ENCODE measurements at places on chromosomes 3 and 15. TPM values are rescaled to one million over a fixed set of nuclear protein-coding genes. Genes with fewer than 3 reads are reported as not detected.

SNX33 gene
- 46.1 TPM for total RNA-seq

LMAN1L gene
- total RNA-seq = not detected

SPESP1 gene
- 2.5 TPM for total RNA-seq

PCNP gene
- 157 TPM for total RNA-seq

VEPH1 gene
- total RNA-seq = 198 TPM

MRAS gene
- total RNA-seq = 34.0 TPM

ZIC1 gene
- not detected for total RNA-seq

DNA sequence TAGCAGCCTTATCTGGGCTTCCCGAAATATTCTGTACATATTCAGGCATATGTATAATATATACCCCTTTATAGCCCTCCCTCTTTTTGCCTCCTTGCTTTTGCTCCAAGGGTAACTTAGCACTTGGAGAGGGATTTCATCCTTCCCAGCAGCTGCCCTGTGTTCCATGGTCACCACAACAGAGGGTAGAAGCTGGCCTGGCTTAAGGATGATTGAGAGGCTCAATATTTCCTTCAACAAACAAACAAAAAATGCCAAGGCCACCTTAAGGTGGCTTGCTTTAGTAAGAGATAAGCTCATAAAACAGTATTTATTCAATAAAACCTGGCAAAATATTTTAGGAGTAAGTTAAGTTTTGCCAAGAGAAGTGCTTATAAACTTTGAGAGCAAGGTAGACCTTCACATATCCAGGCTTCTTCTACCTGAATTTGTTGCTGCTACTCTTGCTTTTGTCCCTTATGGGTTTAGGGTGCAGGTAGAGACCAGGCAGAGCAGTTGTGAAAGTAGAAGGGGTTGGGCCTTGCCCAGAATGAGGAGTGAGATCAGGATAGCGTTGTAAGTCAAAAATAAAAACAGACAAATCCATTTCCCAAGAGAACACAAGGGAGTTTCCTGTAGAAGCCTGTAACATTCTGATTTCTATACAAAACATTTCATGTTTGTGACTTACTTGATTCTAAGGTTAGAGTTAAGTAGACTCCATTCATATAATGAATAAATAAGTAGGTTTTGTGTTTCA, 52.7 kb upstream of the ATOSA start:
- no peak overlapping the region for H3K27ac ChIP-seq
- no peaks in the 10 kb centered on the region for H3K36me3 ChIP-seq
- DNase-seq = no peak
- H3K27me3 ChIP-seq = no peaks in the 10 kb centered on the region
- no peak overlapping the region for H3K4me3 ChIP-seq
- peaks cover 4% of the 10 kb centered on the region for H3K4me1 ChIP-seq

DNA sequence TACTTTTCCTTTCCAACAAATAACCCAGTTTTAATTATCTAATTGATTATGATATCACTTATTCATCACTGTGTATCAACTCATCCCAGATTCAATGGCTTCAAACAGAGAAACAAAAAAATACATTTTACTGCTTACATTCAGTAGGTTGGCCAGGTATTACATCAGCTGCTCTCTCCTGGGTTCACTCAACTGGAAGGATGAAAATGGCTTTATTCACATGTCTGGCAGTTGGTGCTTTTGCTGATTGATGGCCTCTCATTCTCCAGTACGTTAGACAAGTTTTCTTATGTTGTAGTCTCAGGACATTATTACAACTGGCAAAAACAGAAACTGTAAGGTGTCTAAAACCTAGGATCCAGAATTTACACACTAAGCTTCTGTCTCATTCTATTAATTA, 811.0 kb upstream of the ALCAM start:
- DNase-seq = no peak
- H3K27ac ChIP-seq = no peak overlapping the region
- H3K36me3 ChIP-seq = no peaks in the 10 kb centered on the region
- no peaks in the 10 kb centered on the region for H3K4me1 ChIP-seq

DNA sequence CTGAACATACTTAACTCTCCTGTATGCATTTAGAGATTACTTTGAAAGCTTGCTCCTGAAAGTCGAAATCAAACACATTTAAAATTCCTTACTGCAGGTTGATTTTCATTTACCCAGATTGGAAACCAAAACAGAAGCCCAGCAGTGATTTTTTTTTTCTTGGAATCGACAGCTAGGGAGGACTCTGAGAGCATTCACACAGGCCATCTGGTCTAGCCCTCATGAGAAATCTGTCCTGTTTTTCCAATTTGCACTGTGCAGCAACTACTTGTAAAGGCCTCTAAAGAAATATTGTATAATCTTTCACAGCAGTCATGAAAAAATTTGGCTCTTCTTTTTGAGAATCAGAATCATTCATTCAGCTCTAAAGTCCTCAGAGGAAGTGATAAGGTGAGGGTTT, 179.2 kb downstream of the KCNAB1 start:
- H3K27ac ChIP-seq = no peak overlapping the region
- no peak for DNase-seq
- H3K27me3 ChIP-seq = no peaks in the 10 kb centered on the region
- no peaks in the 10 kb centered on the region for H3K36me3 ChIP-seq
- H3K4me3 ChIP-seq = no peak overlapping the region
- H3K4me1 ChIP-seq = peaks cover 7% of the 10 kb centered on the region

DNA sequence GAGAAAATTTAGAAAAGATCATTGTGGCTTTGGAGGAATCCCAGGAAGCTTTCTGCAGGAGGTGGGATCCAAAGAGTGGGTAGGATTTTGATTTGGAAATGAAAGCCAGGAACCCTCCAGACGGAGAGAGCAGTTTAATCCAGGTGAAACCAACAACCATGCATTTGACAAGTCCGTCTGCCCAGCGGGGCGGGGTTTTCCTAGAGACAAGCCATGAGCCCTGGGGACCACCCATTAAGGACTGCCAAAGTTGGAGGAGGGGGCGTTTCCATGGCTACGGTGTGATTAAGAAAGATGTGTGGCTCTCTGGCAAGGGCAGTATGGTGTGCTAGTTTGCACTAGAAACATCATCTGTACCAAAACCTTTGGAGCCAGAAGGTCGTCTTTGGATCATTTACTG, 53.4 kb downstream of the SRGAP3 start:
- no peaks in the 10 kb centered on the region for H3K4me1 ChIP-seq
- DNase-seq = no peak
- no peak overlapping the region for H3K27ac ChIP-seq
- no peaks in the 10 kb centered on the region for H3K27me3 ChIP-seq

DNA sequence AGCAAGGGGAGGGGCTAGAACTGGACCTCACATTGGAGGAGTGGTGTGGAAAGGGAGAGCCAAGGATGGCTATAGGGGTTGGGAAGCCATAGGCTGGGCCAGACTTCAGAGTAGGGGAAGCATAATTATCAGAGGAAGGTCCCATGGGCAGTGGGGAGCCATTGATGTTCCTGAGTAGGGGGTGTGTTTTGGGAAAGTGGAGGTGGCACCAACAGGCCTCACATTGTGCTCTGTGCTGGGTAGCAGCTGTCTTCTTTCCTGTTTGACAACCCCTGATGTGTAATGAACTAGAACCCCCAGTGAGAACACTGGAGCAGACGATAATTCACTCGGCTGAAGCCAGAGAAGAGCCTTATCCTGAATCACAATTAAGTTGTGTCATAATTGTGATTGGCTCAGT, 41.2 kb downstream of the SLC6A11 start:
- H3K27me3 ChIP-seq = no peaks in the 10 kb centered on the region
- no peaks in the 10 kb centered on the region for H3K36me3 ChIP-seq
- H3K4me1 ChIP-seq = no peaks in the 10 kb centered on the region
- DNase-seq = no peak

GRCh38 chr3:18625085-18625484, 199.9 kb upstream of the SATB1 start:
- DNase-seq = no peak
- H3K36me3 ChIP-seq = no peaks in the 10 kb centered on the region
- H3K27ac ChIP-seq = no peak overlapping the region
- H3K4me1 ChIP-seq = no peaks in the 10 kb centered on the region
- H3K27me3 ChIP-seq = no peaks in the 10 kb centered on the region
- H3K4me3 ChIP-seq = no peak overlapping the region

GRCh38 chr3:105771392-105771791, 97.4 kb downstream of the CBLB start:
- H3K36me3 ChIP-seq = no peaks in the 10 kb centered on the region
- H3K4me3 ChIP-seq = no peak overlapping the region
- no peak for DNase-seq

GRCh38 chr3:53286727-53287126, 30.9 kb upstream of the TKT start:
- H3K4me3 ChIP-seq = no peak overlapping the region
- peaks cover 17% of the 10 kb centered on the region for H3K36me3 ChIP-seq
- DNase-seq = no peak
- no peaks in the 10 kb centered on the region for H3K27me3 ChIP-seq

GRCh38 chr15:39183164-39183881, 397.6 kb upstream of the THBS1 start:
- no peaks in the 10 kb centered on the region for H3K4me1 ChIP-seq
- H3K4me3 ChIP-seq = no peak overlapping the region
- no peak for DNase-seq
- H3K36me3 ChIP-seq = no peaks in the 10 kb centered on the region
- H3K27me3 ChIP-seq = no peaks in the 10 kb centered on the region

GRCh38 chr3:115699706-115700105, 76.4 kb downstream of the GAP43 start:
- H3K36me3 ChIP-seq = no peaks in the 10 kb centered on the region
- no peak overlapping the region for H3K27ac ChIP-seq
- DNase-seq = no peak

GRCh38 chr3:34212656-34213055, 414.2 kb downstream of the PDCD6IP start:
- H3K36me3 ChIP-seq = no peaks in the 10 kb centered on the region
- H3K27ac ChIP-seq = no peak overlapping the region
- no peak for DNase-seq

DNA sequence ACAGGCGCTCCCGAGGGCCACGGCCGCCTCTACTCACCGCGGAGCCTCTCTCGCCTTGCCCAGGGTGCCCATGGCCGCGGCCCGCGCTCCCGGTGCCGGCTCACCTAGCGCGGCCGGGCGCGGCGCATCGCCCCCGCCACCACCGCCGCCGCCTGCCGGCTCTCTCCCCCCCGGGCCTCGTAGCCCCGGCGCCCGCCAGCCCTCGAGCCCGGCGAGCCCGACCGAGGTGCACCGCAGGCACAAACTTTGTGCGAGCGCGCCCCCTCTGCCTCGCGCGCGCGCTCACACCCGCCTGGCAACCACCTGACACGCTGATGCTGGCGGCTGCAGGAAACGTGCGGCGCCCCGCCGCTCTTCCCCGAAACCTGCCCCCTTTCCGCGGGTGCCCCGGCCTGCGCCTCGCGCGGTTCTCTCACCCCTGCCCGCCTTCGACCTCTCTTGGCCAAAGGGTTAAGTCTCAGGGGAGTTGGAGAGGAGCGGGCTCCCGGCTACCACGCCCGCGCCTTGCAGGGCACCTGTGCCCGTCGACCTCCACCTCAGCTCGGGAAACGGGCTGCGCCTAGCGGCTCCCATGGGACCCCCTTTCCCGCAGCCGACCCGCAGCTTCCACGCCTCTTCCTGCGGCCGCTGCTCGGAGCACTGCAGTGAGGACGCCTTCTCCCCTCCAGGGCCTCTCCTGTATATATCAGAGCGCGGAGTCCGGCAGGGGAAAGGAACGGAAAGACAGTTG, at the start of gene RASGRP1:
Gene RASGRP1, minus strand, starts transcription at position 258 of the 730 bp plus-strand sequence. Its CDS starts 186 bp downstream, at position 72.
- no peaks in the 10 kb centered on the region for H3K36me3 ChIP-seq
- peak within 1 kb of the TSS; percentile 77 for H3K27ac ChIP-seq
- H3K27me3 ChIP-seq = no peaks in the 10 kb centered on the region
- peak within 1 kb of the TSS; percentile 76 for H3K4me3 ChIP-seq
- H3K4me1 ChIP-seq = peaks cover 9% of the 10 kb centered on the region

GRCh38 chr15:100279446-100279845, 62.3 kb downstream of the ADAMTS17 start:
- H3K4me3 ChIP-seq = no peak overlapping the region
- DNase-seq = no peak
- H3K27me3 ChIP-seq = no peaks in the 10 kb centered on the region
- no peak overlapping the region for H3K27ac ChIP-seq

GRCh38 chr15:33209575-33210481, 15.3 kb upstream of the FMN1 start:
- H3K27ac ChIP-seq = no peak overlapping the region
- no peaks in the 10 kb centered on the region for H3K4me1 ChIP-seq
- H3K27me3 ChIP-seq = no peaks in the 10 kb centered on the region
- no peak for DNase-seq
- H3K4me3 ChIP-seq = no peak overlapping the region
- H3K36me3 ChIP-seq = no peaks in the 10 kb centered on the region

DNA sequence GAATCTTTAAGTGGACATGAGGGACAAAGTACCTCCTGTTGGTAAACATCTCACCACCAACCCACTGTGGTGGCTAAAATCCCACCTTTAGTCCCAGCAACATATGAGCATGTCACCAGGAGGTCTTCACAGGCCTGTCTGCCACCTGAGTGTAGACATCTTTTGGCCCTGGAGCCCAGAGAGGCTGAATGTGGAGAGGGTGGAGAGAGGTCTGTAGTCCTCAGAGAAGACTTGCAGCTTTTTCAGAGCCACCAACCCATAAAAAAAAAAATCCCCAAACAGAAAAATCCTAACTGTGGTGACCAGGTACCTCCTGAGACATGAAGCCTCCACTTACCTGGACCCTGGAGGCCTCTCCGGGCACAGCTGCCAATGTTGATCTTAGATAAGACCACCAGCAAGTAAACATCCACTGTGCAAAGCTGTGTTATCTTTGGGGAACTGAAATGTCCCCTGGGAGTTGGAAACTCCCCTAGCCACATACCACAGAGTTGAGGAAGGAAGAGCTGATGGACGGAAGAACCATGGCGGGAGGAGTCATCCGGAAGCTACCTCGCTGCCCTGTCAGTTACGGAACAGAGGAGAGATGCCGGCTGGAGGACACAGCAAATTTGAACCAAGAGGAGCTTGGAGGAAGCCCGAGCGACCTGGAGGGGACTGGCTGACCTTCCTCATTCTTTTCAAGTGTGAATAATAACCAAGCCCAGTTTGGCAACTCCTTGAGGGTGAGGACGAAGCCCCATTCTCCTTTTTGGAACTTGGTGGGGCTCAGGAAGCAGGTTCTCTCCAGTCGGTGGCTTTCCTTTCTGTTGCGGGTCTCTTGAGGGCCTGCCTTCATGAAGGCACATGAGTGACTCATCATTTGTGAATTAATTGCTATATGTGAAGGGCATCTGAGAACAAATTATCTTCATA, at the start of gene GHRL:
Gene GHRL, minus strand, starts transcription at position 443 of the 915 bp plus-strand sequence. CDS start 2,767 bp downstream, outside the sequence.
- H3K36me3 ChIP-seq = peaks cover 7% of the 10 kb centered on the region
- peak within 1 kb of the TSS; percentile 35 for H3K27ac ChIP-seq
- DNase-seq = peak; percentile 59
- no peak within 1 kb of the TSS for H3K4me3 ChIP-seq
- no peaks in the 10 kb centered on the region for H3K27me3 ChIP-seq
- peaks cover 12% of the 10 kb centered on the region for H3K4me1 ChIP-seq

GRCh38 chr3:105094588-105094987, 272.1 kb upstream of the ALCAM start:
- no peak for DNase-seq
- no peaks in the 10 kb centered on the region for H3K4me1 ChIP-seq
- H3K27me3 ChIP-seq = no peaks in the 10 kb centered on the region
- H3K4me3 ChIP-seq = no peak overlapping the region
